Activated T-helper 1 cell treated with anti-CD3 and anti-CD28 coated beads, Interleukin-2, amount 50 U/mL, for 16 hours (primary cell): ENCODE measurements at places on chromosomes 5 and 9.

DNA sequence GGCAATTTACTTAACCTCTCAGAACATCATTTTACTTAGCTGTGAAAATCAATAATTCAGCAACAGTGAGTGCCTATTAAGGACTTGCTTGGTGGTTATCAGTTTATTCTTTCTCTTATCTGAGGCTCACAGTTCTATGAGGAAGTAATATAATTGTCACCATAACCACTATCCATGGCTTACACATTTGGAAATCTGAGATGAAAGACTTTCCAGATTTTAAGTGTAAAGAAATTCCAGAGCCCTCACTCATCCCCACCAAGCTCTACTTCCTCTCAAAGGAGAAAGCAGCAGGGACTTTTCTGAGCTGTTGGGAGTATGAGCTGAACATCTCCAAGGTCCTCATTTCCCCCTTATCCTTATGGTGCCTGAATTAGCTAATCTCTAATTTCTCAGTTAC lies 321.5 kb downstream of the FBXL7 start:
- no peak for DNase-seq

DNA sequence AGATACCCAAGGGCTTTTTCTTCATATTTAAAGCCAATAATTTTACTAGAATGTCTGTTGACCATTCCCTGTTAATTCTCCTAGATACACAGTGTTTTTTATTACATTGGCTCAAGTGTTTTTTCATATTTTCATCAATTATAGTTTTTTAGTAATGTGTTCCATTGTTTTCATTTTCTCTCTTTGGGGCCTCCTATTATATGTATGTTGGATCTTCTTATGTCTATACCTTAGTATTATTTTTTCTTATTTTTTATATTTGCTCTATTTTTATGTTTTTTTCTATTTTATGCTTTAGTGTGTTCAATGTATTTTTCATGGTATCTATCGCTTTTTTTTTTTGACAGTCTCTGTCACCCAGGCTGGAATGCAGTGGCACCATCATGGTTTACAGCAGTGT lies 7.5 kb downstream of the KIAA1958 start:
- no peak for DNase-seq

GRCh38 chr5:172074896-172075295 lies 68.5 kb upstream of the FBXW11 start:
- no peak for DNase-seq

- DNase-seq, result no peak
These were observed 220.5 kb upstream of the ADRA1B start for GRCh38 chr5:159695741-159696294.

DNA sequence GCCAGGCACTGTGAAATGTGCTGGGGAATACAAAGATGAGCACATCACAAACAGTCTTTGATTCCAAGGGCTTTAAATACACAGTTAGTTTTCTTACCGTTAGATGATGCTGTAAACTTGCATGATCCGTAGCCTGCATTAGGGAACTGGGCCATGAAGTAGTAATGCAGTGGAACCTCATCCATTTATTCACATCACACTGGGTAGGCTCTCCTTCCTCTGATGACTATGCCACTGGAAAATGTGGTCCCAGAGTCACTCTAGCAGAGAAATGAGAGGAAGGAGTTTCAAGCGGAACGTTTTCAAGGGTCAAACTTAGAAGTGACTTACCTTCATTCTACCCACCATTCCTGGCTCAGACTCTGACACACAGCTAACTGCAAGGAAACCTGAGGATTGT lies 26.4 kb downstream of the ZFAND5 start:
- no peak for DNase-seq

GRCh38 chr5:127096328-127096993 lies 23.2 kb upstream of the C5orf63 start:
- DNase-seq, result no peak
